ENCODE measurements at places on chromosomes 1 and 21.

- DNase-seq: no peak
Observed at GRCh38 chr1:200624679-200625335, 4.3 kb upstream of the KIF14 start.

DNA sequence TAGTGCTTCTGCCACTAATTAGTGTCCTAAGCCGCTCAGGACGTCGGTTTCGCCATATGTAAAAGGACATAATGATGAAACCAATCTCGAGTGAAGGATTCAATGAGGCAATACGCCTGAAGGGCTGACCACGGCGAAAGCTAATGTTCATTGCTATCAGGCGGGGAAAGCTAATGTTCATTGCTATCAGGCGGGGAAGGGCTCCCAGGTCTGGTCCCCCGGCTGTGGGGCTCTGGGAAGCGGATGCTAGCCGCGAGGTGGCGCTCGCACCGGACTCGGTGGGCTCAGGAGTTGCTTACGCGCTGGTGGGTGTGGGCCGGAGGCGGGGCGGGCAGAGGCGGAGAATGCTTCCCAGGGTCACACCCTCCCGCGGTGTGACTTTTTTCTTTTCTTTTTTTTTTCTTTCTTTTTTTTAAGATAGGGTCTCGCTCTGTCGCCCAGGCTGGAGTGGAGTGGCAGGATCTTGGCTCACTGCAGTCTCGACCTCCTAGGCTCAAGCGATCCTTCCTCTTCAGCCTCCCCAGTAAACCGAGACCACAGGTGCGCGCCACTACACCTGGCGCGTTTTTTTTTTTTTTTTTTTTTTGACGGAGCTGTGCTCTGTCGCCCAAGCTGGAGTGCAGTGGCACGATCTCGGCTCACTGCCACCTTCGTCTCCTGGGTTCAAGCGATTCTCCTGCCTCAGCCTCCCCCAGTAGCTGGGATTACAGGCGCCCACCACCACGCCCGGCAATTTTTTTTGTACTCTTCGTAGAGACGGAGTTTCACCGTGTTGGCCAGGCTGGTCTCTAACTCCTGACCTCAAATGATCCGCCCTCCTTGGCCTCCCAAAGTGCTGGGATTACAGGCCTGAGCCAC lies 1.1 kb upstream of the PEAR1 start:
- peak; percentile 57 for DNase-seq

DNA sequence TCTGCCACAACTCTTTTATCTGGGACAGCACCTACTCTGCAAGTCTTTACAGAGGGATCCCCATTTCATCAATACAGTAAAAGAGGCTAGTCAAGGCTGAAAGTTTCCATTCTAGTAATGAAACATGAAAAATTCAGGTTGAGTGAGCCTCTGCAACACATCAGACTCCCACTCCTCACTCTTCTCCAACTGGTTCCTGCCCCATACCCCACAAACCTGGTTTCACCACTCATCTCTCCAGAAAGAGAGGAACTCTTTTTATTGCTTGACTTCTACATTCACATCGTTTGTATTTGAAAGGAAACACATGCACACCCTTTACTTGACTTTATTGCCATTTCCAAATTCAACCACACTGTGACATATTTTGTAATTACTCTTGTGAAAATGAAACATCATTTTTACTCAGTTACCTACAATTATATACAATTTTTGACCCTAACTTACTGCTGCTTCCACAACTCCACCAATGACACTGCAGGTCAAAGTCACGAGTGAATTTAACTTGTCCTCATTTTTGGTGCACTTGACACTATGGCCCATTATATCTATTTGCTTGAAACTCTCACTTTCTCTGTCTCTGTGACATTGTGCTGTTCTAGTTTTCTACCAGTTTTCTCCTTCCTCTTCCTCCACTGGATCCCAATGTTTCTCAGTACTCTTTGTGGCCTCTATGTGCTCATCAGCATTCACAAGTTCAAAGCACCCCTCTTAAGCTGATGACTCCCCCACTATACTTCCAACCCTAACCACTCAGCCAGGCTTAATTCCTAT lies 8.0 kb downstream of the STX6 start:
- DNase-seq: no peak

- no peak for DNase-seq
Observed at GRCh38 chr1:39094685-39095084, 68.5 kb downstream of the NDUFS5 start.

GRCh38 chr1:111214074-111214801 lies 13.3 kb upstream of the CHI3L2 start:
- DNase-seq: no peak
